CD4-positive, alpha-beta memory T cell (primary cell): ENCODE measurements at places on chromosomes 2 and 18. TPM values are rescaled to one million over a fixed set of nuclear protein-coding genes. Genes with fewer than 3 reads are reported as not detected.

DNA sequence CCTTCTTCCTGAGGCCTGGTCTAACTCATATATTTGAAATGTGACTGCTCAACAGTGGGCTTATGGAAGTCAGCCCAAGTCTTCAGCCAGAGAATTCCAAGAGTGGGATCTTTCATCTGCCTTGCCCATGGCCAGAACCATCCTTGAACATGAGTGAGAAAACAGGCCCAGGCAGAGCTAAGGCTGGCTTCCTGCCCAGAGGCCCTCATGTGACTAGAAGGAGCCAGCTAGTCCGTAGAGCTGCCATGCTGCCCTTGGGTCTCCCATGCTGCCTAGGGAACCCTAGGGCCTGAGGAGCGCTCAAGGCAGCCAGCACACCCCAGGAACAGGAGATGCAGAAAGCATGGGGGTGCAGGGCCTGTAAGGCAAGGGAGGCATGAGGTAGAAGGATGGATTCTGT is 203.6 kb downstream of the FHOD3 start:
- DNase-seq: no peak

DNA sequence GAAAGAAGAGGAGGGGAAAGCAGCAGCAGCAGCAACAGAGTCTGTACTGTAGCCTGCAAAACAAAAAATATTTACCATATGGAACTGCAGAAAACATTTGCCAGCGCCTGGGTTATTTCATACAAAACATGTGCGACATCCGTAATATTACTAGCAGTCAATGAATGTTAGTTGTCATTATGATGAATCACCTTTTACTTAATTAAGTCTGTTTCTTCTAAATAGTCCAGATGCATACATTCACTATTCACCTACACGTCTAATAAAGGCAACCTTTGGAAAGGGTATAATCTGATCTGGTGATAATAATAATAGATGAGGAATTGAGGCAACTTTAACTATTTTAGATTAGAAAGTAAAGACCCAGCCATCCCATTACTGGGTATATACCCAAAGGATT is 426.3 kb upstream of the ST6GAL2 start:
- DNase-seq: no peak

GRCh38 chr2:228527197-228527881 is 345.9 kb upstream of the SPHKAP start:
- DNase-seq: no peak

The SIX3 gene
- polyA plus RNA-seq: not detected

DNA sequence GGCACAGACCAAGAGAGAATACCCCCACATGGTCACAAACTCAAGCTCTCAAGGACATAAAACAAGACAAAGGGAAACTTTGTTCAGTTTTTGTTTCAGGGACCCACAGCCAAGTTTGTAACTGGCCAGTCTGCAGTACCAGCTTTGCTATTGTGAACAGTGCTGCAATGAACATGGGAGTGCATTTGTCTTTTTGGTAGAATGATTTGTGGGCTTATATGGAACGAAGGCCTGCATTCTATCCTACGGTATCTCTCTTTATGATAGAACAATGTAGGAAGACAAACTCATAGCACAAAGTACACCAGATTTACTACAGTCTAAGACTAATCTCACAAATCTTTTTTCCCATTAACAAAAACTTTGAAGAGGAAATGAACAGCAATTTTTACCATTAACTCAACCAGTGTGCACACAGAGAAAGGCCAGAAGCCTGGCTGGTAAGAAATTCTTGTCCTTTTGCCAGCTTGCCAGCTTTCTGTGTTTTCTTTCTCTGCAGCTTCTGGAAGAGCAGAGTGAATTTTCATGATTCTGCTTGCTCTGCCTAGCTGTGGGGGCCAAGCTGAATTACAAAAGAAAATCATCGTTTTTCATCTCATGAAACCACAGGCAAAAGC is 37.1 kb upstream of the FEZ2 start:
- no peak for DNase-seq

- no peak for DNase-seq
Observed at GRCh38 chr18:42268798-42269197, 313.8 kb downstream of the PIK3C3 start.

The ACOXL gene
- not detected for polyA plus RNA-seq

DNA sequence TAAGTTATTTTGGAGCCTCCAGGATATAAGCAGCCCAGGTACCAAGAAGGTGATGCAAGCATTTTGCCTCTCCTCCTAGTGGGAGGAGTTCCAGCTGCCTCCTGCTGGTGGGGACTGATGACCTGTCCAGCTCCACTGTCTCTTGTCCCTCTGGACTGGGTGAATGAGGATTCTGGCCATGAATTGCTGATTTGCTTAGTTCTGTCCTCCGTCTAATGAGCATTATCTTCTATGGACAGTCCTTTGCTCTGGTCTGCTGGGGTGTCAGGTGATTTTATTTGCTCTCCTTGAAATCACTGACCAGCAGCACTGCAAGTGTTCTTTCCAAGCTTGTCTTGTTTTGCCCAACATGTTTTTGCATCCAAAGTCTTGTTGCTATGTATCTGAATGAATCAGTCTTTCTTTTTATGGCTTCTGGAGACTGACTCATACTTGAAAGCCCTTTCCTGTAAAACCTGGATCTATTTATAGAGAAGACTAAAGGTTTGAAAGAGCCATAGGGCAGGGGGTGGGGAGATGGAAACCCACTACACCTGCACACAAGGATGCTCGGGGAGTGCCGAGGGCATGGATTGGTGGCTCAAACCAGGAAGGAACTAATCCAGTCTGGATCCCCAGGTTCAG is 40.5 kb upstream of the EFHD1 start:
- DNase-seq: no peak

DNA sequence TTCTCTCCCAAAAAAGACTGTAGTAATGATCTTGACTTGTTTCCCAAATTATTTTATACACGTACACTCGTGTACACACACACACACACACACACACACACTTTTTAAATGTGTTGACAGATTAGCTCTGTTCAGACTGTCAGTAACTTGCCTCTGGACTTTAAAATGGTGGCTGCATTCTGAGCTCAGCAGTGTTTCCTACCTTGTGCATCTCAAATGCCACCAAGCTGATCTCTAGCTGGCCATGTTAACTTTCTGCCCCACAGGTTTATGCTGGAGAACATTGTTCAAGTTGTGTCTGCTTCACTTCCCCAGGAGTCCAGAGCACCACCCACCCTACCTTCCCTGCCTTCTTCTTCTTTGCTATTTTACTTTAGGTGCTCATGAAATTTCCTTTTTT is 73.4 kb upstream of the TMEM87B start:
- no peak for DNase-seq

DNA sequence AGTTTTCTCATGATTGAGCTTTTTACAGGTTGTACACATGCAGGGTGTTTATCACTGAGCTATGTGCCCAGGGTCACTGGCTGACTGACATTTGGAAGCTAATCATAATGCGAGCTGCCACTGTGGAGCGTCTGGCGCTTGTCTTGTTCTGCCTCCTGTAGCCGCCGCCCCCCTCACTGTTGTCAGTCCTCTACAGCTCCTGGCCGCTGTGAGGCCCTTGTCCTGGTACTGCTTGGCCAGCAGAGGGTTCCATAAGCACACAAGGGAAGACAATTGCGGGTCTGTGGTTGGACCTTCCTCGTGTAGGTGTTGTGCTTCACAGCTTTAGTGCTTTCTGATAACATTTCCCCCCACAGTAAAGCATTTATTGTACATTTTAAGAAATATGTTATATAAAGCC is 105.6 kb upstream of the LDLRAD4 start:
- no peak for DNase-seq

- no peak for DNase-seq
Observed at GRCh38 chr18:22828171-22828570, 105.0 kb upstream of the RBBP8 start.

DNA sequence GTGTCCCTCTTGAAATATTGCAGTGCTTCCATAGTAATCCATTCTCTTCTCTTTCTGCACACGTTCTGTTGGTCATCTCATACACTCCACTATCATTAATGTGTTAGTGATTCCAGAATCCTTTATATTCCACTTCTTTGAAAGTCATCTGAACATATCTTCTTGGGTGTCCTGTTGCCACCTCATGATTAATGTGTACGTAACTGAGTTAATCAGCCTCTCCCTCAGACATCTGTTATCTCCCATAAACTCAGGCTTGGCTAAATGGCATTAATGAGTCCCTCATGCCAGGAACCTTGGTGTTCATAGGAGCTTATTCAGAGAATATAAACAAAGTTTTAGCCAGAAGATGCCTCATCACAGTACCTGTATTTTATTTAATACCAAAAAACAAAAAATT is 126.4 kb downstream of the NCOA1 start:
- DNase-seq: no peak

- DNase-seq: no peak
Observed at GRCh38 chr2:239093952-239094351, 246.1 kb downstream of the TWIST2 start.

- DNase-seq: no peak
Observed at GRCh38 chr2:88601286-88601685, 26.0 kb downstream of the EIF2AK3 start.

The C2orf66 gene
- polyA plus RNA-seq: not detected

- no peak for DNase-seq
Observed at GRCh38 chr2:25655316-25655715, 18.1 kb downstream of the DTNB start.

The FSHR gene
- not detected for polyA plus RNA-seq

GRCh38 chr18:10316778-10317177 is 137.7 kb upstream of the APCDD1 start:
- no peak for DNase-seq

The C1QL2 gene
- polyA plus RNA-seq: not detected

DNA sequence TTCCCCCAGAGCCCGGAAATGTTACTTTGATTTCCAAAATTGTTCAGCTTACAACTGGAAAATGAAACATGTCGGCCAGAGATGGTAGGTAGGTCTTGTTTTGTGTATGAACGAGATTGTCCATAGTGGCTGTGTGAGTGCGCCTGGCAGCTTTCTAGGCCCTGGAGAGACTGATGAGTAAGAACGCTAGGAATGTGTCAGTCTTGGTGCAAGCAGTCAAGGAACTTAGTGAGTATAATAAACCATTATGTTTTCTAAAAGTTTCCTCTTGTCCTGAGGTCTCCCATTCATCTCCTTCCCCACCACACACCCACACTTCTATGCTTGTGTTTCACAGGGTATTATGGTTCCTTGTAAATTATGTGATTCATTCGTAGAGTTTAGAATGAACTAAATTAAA is 234.2 kb downstream of the CDH2 start:
- peak; percentile 22 for DNase-seq

The GALNT3 gene
- 0.77 TPM for polyA plus RNA-seq

GRCh38 chr18:27143580-27144287 is 41.4 kb downstream of the CHST9 start:
- no peak for DNase-seq

DNA sequence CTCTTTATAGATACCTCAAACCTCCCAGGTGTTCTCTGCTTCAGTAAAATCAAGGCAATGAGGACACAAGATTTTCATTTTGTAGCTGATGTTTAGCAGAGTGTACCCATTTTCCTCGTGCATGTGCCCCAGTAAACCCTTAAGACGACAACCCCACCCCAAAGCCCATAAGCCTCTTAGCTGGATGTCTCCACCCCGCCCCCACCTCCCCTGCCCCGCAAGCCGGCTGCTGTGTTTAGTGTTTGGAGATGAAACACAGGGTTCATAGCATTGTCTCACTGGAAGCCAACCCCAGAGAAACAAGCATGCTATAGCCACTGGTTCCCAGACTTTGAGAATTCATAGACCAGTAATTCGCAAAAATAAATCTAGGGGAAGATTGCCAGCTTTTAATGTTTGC is 5.8 kb upstream of the SAG start:
- no peak for DNase-seq

- no peak for DNase-seq
Observed at GRCh38 chr18:23281626-23282436, 146.5 kb downstream of the CABLES1 start.

The FSIP2 gene
- not detected for polyA plus RNA-seq

The CXCR4 gene
- 368 TPM for polyA plus RNA-seq

The ESPNL gene
- polyA plus RNA-seq: not detected

The EFR3B gene
- 0.07 TPM for polyA plus RNA-seq

- DNase-seq: no peak
Observed at GRCh38 chr2:135245071-135245470, 193.0 kb downstream of the RAB3GAP1 start.

DNA sequence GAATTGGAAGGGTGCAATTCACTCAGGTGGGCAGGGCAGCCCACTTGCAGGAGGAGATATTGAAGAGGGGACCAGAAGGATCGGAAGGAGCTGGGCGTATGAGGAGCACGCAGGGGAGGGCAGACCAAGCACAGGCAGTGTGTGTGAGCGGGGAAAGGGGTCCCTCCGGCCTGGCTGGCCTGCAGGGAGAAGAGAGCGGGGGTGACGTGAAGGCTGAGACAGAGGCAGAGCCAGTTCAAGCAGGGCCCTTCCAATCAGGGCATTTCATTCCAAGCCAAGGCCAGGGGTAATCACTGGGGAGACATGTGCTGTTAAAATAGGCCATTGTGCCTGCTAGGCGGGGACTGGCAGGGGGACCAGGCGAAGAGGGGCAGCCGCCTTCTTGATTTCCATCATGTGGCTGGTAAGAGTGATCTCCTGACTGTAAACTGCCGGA is 62.2 kb downstream of the ACKR3 start:
- no peak for DNase-seq

- no peak for DNase-seq
Observed at GRCh38 chr2:13266166-13266565, 549.4 kb downstream of the TRIB2 start.

The ANKRD30B gene
- polyA plus RNA-seq: 0.07 TPM

GRCh38 chr2:102848366-102848839 is 86.6 kb downstream of the TMEM182 start:
- DNase-seq: no peak

DNA sequence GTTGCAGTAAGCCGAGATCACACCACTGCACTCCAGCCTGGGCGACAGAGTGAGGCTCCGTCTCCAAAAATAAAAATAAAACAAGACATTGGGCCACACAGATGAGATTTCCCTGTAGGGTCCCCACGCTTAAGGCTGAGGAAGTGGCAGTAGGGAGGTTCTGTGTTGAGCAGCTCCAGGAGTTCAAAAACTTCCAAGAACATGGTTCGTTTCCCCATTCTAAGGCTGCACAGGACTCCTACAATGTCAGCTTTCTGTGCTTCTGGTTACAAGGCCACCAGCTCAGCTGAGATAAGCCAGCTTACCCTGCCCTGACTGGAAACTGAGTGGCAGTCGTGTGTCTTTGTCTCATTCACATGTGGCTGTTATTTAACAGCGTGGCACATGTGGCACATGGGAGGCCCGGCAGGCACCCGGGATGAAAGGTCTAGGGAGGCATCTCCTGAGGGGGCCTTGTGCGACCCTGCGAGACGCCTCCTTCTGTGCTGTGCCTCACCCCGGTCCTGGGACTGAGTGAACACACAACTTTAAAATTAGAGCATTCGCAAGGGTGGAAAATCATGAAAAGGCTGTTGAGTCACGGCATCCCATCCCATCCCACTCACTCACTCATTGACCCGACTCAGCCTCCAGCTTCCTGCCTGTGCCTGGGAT is 7.7 kb downstream of the ITGB1BP1 start:
- DNase-seq: no peak

DNA sequence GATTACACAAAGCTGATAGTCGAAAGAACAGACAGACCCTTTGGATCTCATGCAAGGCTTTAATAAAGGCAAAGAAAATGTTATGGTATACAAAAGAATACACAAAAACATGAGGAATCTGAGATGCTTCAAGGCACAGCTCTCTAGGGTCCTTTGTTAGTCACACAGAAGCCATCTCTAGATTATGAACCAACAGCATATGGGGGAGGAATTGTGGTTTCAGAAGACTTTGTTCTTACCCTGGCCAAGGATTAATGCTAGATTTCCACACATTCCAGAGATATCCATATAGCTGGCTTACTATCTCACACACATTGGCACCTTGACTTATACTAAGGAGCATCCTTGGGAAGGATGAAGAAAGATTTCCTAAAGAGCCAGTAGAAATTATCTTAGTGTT is 206.1 kb downstream of the GULP1 start:
- DNase-seq: no peak
